G401 (cell line): ENCODE measurements at places on chromosomes 5 and 9. TPM values are rescaled to one million over a fixed set of nuclear protein-coding genes. Genes with fewer than 3 reads are reported as not detected.

DNA sequence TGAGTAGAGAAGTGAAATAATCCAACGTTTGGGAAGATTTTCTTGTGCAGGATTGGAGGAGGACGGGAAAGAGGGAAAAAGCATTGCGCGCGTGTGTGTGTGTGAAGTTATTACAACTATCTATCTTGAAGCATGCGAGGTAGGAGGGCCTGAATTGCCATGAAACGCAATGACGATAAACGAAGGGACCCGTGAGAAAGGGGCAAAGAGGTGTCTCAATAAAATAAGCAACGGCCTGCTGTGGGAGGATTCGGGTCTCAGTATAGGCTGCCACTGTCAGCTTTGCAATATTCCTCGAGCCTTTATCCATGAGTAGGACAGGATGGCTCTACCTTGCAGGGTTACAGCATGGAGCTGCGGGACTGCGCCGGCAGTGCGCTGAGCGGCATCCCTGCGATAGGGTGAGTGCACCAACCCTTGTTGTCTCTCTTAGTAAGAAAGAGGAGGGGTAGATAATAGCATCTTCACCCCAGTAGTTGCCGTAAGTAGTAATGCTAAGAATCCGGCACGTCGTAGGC lies 631 bp upstream of the RCL1 start:
- DNase-seq, result no peak

- no peak for DNase-seq
Observed at GRCh38 chr5:28517691-28518090, 1479.3 kb upstream of the CDH9 start.

GRCh38 chr5:86885489-86886230 lies 267.9 kb downstream of the COX7C start:
- no peak for DNase-seq

DNA sequence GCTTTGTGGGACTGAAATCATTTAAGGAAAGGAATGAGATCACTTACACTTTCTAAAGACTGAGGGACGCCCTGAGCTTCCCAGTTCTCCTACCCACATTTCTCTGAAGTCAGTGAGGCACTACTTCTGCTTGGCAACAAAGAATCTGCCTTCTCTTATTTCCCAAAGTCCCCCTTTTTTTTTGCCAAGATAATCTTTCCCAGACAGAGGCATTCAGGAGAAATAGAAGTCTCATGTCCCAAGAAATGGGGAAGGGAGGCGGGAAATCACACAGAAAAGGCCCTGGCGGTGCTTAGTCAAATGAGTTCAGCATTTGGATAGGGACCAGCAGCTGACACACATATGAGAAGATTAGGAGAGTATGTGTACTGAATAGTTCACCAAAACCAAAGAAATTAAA lies 159.7 kb downstream of the MUSK start:
- no peak for DNase-seq

DNA sequence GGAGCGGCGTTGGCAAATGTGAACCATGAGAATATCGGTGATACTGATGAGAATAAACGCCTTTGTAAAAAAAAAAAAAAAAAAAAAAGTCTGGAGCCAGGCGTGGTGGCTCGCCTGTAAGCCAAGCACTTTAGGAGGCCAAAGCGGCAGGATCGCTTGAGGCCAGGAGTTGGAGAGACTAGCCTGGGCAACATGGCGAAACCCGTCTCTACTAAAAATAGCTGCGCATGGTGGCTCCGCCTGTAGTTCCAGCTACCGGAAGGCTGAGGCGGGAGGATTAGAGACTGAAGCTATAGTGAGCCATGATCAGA lies 425 bp upstream of the NFX1 start:
- DNase-seq, result no peak

DNA sequence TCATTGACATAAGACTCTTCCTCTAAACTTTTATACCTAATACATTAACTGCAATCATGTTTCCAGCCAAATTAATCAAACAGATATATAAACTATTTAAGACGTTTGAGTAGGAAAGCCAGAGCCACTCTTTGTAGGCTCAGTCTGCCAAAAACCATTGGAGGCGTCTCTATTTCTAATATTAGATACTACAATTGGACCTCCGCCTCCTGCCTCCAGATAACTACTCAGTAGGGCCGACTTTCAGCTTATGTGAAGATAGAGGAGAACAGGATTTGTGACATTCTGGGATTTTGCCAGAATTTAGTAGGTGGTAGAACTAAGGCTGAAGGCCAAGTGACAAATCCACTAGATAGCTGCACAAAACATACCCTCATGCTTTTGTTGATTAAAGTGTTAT lies 463.0 kb downstream of the CETN3 start:
- no peak for DNase-seq

DNA sequence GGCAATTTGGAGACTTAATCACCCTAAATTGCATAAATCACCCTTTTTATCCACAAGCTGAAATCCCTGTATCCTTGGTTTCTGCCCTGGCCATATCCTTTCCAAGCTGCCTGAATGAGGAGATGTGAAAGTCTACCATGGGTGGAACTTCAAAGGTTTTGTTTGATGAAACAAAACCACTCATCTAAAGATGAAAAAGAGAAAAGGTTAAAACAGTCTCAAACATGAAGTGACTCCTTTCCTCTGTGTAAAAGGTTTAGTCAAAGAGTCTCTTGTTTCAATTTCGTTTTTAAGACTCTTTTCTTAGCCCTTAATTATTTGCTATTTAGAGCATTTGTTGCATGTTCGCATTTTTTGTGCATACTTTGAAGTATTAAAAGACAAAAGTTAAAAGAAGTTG lies 11.2 kb downstream of the SLC45A2 start:
- no peak for DNase-seq

GRCh38 chr5:78534148-78534904 lies 114.2 kb downstream of the LHFPL2 start:
- DNase-seq, result no peak

DNA sequence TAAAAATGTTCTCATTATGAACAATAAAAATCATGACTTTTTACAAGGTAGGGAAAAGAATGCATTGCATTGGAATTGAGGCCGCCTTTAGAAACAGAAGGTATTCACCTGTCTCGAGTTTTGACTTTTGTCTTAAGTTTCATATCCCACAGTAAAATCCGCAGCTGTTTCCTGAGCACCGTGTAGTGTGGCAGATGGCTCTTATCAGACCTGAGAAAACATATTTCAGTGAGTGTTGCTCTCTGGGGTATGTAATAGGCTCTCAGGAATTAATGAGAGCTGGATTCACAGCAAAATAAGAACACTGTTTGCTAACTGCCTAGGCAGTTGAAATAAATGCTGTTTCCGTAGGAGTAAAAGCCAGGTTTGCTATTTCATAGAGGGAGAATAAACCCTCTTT lies 221.4 kb downstream of the CFAP90 start:
- no peak for DNase-seq

- peak; percentile 20 for DNase-seq
Observed at GRCh38 chr5:78429332-78429980, 69.0 kb downstream of the SCAMP1 start.

GRCh38 chr5:112795944-112796678 lies 58.4 kb downstream of the APC start:
- DNase-seq, result no peak

- no peak for DNase-seq
Observed at GRCh38 chr9:99850736-99851499, 29.2 kb downstream of the NR4A3 start.

- DNase-seq, result no peak
Observed at GRCh38 chr9:18668944-18669343, 195.0 kb downstream of the ADAMTSL1 start.

GRCh38 chr5:93995126-93995621 lies 253.8 kb upstream of the POU5F2 start:
- no peak for DNase-seq

GRCh38 chr9:85425153-85425611 lies 316.6 kb downstream of the AGTPBP1 start:
- peak; percentile 33 for DNase-seq

DNA sequence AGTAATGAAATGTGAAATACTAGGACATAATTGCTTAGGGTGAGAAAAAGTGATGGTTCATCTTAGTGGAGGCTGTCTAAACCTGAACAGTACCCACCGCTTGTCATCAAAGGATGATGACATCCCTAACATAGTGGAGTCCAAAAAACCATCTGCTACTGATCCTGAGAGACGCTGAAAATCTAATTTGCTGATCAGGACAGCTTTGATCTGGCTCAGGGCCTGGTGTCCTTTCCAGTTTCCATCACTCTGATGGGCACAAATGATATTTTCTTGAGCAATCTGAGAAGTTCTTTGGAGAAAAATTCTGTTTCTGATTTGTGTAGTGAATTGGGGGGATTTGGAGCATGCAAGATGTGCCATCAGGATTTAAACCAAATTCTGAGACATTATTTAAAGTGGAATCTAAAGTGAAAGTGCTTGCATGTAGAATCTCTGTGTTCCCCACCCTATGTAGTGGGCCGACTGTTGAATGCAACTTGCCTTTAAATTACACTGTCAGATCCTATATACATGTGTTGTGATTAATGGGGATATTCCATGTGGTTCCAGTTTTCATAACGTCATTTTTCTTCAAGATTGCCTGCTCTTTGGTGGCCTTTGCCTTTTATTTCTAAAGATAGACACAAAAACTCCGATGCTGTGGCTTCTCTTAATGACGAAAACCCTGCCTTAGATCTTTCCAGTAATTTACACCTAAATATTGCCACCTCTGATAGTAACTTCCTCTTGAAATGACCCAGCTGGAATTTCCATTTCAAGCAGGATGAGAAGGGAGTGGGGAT lies 213.2 kb downstream of the PCSK5 start:
- no peak for DNase-seq

- no peak for DNase-seq
Observed at GRCh38 chr5:24391816-24392215, 253.0 kb downstream of the CDH10 start.

DNA sequence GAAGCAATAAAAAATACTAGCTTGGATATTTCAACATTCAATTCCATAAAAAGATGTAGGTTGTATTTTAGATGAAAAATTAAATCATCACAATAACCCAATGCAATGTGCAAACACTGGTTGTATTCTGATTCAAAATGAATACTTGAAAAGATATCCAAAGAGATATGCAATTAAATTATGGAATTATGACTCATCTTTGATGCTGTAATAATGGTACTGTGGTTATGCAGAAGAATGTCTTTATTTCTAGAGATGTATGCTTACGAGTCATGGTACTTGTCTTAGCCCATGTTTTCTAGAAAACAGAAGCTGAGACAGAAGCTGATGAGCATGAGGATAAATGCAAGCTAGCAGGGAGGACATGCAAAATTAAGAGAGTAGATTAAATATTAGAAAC lies 1941.4 kb upstream of the NUDT12 start:
- DNase-seq, result no peak

Gene RFESD
- 0.98 and 5.4 TPM in 2 replicates for total RNA-seq

Gene CARTPT
- total RNA-seq, result not detected in 2 replicates

Gene PPP3R2
- total RNA-seq, result not detected in 2 replicates
